ENCODE measurements at places on chromosomes 16 and 17.

DNA sequence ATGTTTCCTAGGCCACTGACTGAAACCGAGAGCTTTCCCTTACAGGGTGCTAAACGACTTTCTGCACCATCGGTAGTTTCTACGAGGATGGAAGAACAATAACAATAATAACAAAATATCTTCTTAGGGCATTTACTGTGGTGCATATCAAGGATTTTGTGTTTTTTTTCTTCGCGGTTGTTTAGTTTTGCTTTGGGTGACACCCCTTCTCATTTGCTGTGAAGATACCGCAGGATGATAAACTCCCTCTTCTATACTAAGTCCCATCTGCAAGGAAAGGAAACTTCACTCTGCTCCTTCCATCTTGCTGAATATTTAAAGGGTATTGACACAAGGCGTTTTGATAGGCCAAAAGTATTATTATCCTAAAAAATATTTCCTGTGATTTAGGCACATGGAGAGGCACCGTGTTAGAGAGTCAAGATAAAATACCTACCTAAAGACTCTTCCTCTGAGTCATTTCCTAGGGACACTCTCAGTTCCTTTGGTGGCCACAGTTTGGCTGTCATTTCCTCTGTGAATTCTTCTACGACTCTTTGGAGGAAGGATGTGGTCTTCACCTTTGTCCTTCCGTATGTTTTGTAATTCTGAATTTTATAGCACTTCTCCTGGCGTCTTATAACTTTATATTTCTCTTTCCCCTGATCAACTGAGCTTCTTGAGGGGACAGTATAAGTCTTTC, 318.8 kb downstream of the CDH13 start:
- no peak for DNase-seq

- DNase-seq, result no peak
Observed at GRCh38 chr16:30570636-30571444, 674 bp downstream of the ZNF688 start.

GRCh38 chr17:37052450-37052849, 103.7 kb downstream of the AATF start:
- no peak for DNase-seq

GRCh38 chr16:539901-540530, 12.5 kb downstream of the CAPN15 start:
- no peak for DNase-seq

- DNase-seq, result peak; percentile 34
Observed at GRCh38 chr17:31067691-31068184, 27.0 kb upstream of the NF1 start.

- DNase-seq, result no peak
Observed at GRCh38 chr16:20241321-20241720, 86.0 kb downstream of the GP2 start.

DNA sequence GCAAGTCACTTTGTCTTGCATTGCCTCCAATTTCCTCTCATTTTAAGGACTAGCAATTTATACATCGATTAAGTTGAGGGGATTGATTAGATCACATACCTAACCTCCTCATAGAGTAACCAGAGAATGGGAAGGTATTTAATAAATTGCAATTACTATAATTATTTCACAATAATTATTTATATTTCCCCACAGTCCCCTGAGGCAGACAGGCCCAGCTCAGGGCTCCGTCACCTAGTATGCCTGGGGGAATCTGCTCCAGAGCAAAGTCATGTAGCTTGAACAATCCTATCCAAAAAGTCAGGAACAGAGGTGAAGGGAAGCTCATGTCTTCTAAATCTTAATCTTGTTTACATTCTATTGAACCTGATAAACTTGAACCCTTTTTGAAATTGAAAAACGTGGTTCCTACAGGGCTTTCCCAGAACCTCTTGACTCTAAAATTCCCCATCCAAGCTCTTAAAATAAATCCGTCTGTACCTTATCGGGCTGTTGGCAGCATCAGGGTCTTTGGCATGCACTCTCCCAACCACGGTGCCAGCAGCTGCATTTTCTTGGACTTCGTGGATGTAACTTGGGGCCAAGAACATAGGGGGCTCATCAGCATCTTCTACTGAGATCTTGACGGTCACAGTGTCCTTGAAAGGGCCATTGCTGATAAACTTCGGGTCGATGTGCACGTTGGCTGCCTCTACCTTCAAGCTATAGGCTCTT, 140.1 kb downstream of the CDH11 start:
- DNase-seq, result no peak

- no peak for DNase-seq
Observed at GRCh38 chr17:68036304-68037147, 991 bp downstream of the KPNA2 start.

- DNase-seq, result no peak
Observed at GRCh38 chr17:27930000-27930399, 36.8 kb upstream of the LYRM9 start.

GRCh38 chr16:27756206-27756970, 206.4 kb downstream of the KATNIP start:
- no peak for DNase-seq

- no peak for DNase-seq
Observed at GRCh38 chr17:2656283-2656682, 55.3 kb downstream of the CLUH start.

DNA sequence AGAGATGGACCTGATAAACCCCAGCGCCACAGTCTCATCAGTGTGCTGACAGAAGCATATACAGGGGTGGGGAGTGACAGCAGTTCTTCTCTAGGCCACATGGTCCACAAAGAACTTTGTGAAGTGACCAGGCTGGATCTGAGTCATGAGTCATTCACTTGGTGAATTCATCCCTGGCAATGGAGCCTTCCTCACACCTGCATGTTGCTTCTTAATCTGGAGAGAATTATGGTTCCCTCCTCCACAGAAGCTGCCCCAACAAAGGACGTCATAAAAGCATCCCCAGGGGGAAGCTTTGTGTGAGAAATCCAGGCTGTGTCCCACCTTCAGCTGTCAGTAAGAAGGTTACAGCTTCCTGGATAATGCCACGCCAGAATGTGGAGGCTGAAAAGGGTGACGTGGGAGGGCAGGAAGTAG, 215.6 kb upstream of the MAF start:
- DNase-seq, result no peak

- DNase-seq, result no peak
Observed at GRCh38 chr16:987906-988305, 6.3 kb downstream of the SOX8 start.

- DNase-seq, result no peak
Observed at GRCh38 chr17:59046192-59046591, 60.5 kb downstream of the TRIM37 start.

DNA sequence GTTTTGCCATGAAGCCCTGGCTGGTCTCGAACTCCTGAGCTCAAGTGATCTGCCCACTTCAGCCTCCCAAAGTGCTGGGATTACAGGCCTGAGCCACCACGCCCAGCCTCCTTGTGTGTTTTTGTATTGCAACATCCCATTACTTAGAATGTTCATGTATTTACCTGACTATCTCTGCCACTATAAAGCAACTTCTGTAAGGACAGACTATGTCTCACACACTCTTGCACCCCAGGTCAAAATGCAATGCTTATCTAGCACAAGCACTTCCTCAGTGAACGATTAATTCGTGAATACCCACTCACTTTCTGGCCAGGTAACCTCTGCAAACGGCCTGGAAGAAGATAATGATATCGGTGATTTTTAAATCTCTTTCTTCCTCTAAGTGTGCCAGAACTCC, 82.6 kb downstream of the NDEL1 start:
- DNase-seq, result no peak

DNA sequence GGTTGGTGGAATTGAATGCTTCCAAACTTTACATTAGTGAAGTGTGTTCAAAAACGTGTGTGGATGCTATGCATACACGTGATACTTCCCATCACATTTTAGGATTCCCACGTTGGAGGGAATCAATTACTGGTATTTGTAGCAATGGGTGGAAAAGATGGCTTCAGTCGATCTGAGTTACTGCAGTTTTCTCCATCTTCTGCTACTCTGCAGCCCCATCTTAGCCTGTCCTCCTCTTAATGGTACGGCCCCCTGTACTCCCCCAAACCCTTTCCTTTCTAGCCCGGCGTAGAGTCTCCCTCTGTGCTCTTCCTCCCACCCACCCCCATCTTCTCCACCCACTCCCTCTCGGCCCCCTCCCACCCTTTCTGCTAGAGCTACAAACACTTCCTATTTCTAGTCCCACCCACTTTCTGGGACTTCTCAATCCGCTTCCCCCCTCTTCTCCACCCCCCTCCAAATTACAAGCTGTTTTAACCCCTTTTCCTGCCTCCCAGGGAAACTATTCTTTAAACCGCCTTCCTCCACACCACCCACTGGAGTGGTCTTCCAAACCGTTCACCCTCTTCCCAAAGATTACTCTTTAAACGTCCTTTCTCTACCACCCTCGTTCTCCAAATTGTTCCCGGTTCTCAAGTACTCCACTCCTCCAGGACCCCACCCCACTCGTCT, 1.1 kb downstream of the CHTF8 start:
- DNase-seq, result no peak

DNA sequence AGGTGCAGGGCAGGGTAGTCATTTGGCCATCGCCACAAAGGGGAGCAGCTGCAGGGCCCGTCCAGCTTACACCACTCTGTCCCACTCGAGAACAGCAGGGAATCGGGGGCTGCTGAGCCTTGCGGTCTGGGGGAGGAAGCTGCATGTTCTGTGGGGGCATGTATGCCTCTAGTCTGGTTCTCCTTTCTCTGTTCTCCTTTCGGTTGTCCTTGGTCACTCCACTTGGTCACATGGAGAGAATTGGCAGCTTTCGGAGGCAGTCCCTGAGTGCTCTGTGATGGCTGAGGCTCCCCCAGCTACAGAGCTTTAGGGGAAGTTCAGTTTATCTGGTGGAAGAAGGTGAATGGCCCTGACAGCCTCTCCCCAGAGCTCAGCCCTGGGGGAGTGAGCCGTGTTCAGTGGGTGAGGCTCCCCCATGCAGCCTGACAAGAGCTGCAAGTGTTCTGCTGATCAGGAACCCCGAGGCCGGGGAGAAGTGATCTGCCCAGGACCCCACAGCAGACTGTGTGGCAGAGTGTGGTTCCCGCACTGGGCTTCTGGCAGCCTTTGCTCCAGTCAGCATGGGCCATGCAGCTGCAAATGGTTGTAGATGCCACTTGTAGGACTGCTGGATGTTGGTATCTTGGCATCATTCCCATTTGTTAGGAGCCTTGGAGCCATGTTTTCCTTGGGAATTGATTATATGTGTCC, 22.3 kb upstream of the SMPD3 start:
- no peak for DNase-seq

- no peak for DNase-seq
Observed at GRCh38 chr16:5642011-5642410, 544.4 kb upstream of the EEF2KMT start.

- no peak for DNase-seq
Observed at GRCh38 chr16:29126616-29127015, 141.8 kb downstream of the LAT start.

GRCh38 chr17:63931981-63932561, at the start of gene CD79B:
TSS of gene CD79B (minus strand) at chr17:63932331. CDS start at chr17:63932261, 70 bp downstream.
- DNase-seq, result no peak

GRCh38 chr16:74562117-74562516, 44.8 kb downstream of the GLG1 start:
- no peak for DNase-seq

GRCh38 chr17:55870044-55870443, 119.2 kb downstream of the PCTP start:
- no peak for DNase-seq

DNA sequence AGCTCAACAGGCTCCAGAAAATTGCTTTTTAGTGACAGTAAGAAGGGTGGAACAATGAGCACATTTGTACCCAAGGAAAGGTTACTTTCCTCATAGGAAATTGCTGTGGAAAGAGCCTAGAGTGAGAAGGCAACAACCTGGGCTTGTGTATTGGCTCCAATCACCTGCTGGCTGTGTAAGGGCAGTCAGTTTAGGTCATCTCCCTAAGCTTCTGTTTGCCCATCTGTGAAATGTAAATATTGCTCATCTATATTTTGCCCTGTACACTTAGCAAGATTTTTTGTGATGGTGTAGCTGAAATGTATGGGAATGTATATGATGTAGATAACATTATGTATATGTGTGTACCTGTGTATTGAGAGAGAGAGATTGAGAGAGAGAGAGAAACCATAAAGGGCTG, 225.2 kb upstream of the MPHOSPH6 start:
- DNase-seq, result no peak

DNA sequence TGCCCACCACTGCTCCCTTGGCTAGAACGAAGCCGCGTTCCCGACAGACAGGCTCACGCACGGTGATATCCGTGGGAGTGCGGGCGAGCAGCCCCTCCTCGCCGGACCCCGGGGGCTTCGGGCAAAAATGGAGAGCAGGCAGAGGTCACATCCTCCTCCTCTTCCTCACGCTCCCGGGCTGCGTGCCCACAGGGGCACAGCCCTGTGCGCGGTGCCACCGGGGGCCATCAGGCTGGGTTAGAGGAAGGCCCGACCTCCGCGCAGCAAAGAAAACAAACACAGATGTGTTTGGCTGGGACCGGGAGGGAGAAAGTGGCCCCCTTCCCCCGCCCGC, 519 bp upstream of the NTN1 start:
- no peak for DNase-seq

Measured in fibroblast of the conjunctiva (primary cell).